Central memory CD8-positive, alpha-beta T cell (primary cell): ENCODE measurements at places on chromosomes 2 and 18.

- DNase-seq: no peak
- H3K36me3 ChIP-seq: no peaks in the 10 kb centered on the region
These were observed 650.6 kb downstream of the SLC4A3 start for GRCh38 chr2:220278022-220278421.

GRCh38 chr2:110773401-110773921, 41.1 kb downstream of the ACOXL start:
- H3K4me3 ChIP-seq: no peak overlapping the region
- H3K27me3 ChIP-seq: peaks cover 74% of the 10 kb centered on the region
- no peak for DNase-seq

- no peaks in the 10 kb centered on the region for H3K36me3 ChIP-seq
- H3K27me3 ChIP-seq: no peaks in the 10 kb centered on the region
- no peak for DNase-seq
- no peak overlapping the region for H3K27ac ChIP-seq
These were observed 474.7 kb upstream of the LRATD1 start for GRCh38 chr2:14157816-14158215.

GRCh38 chr2:193187816-193188215, 993.1 kb upstream of the TMEFF2 start:
- H3K27me3 ChIP-seq: no peaks in the 10 kb centered on the region
- H3K27ac ChIP-seq: no peak overlapping the region
- H3K4me1 ChIP-seq: no peaks in the 10 kb centered on the region
- DNase-seq: no peak

GRCh38 chr2:55776479-55776878, 82.8 kb upstream of the PNPT1 start:
- H3K27ac ChIP-seq: no peak overlapping the region
- H3K4me1 ChIP-seq: no peaks in the 10 kb centered on the region
- DNase-seq: no peak
- H3K36me3 ChIP-seq: no peaks in the 10 kb centered on the region
- peaks cover 10% of the 10 kb centered on the region for H3K27me3 ChIP-seq
- H3K4me3 ChIP-seq: no peak overlapping the region

GRCh38 chr18:46555724-46556123, 101.3 kb downstream of the LOXHD1 start:
- H3K36me3 ChIP-seq: peaks cover 2% of the 10 kb centered on the region
- no peaks in the 10 kb centered on the region for H3K27me3 ChIP-seq
- no peak for DNase-seq
- H3K4me1 ChIP-seq: no peaks in the 10 kb centered on the region
- no peak overlapping the region for H3K4me3 ChIP-seq
- H3K27ac ChIP-seq: no peak overlapping the region
